Globus pallidus (tissue), 1 donor: ENCODE measurements at places on chromosomes 13 and 19.

DNA sequence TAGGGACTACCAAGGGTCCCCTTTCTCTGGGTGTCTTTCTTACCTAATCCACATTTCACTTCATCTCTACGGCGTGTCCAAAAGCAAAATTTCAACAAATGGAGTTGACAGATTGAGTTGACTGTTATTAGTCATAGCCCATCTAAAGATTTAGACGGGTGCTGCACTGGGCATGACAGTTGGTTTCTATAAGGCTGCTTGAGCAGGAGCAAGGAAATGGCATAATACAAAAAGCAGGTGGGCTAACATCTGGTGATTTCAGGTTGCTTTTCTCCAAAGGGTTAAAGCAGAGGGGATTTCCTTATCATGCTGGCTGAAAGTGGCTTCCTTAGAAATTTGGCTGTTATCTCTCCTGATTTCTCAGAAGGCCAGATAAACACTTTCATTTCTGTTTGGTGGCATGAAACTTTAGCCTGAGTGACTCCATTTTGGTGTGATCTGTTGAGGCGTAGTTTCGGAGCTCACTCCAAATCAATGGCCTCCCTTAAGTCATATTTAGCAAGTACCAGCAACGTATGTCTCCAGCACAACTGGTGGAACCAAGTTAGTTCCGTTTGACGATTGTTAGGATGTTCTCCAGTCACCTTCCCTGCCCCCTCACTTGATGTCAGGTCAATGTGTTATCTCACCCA lies 440.4 kb downstream of the FGF9 start:
- DNase-seq = no peak

- DNase-seq = no peak
Observed at GRCh38 chr13:111908981-111909380, 158.0 kb upstream of the SOX1 start.

- DNase-seq = no peak
Observed at GRCh38 chr19:38389101-38389925, 816 bp downstream of the SPRED3 start.

GRCh38 chr13:26721251-26722121 lies 39.1 kb downstream of the GPR12 start:
- peak; percentile 13 for DNase-seq

DNA sequence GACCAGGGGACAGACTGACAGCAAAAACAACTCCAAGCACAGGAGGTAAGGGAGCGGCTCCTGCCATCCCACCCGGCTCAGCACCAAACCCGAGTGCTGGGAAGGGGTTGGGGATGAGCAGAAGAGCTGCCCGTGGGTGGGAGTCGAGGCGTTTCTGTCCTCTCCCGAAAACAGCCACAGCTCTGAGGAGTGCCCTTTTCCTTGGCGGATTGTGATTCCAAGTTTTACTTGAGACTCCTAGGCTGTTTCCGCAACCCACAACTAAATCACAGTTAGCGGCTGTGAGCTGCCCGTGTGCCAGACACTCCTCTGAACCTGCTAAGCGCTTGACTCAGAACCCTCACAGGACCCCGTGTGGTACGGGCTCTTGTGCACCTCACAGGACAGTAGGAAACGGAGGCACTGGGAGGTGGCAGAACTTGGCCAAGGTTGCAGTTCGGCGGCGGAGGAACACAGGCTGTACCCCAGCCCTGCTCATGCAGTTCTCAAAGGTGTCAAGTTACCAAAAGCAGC lies 21.4 kb downstream of the CFAP97D2 start:
- DNase-seq = no peak

DNA sequence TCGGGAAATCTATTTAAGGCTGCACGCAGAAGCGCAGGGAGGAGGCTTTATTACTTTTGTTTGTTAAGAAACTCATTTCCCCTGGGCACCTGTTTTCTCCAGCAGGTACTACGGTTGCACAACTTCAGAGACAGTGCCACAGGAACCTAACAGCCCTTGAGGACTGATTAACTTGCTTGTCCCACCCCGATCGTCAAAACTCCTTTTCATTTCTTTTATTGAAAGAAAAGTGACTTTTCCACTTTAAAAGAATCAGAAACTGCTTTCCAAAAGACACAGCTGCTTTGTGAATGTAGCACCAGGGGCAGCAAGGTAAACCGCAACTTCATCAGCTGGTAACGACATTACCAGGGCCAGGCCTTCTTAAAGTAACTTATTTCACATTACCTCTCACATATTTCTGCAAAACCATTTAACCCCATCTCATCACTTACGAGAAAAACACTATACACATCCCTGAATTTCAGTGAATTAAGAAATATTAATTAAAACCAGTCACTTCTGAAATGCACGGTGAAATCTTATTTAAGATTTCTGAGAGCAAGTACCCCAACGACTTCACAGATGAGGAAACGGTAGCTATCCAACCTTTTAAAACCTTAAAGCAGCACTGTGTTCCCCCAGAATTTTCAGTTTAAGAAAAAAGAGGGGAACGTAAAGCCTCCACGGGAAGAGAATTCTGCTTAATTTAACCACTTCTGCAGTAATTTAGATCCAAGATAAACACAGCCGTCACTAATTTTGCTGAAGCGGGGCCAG lies 1.4 kb downstream of the ANKRD10 start:
- no peak for DNase-seq

DNA sequence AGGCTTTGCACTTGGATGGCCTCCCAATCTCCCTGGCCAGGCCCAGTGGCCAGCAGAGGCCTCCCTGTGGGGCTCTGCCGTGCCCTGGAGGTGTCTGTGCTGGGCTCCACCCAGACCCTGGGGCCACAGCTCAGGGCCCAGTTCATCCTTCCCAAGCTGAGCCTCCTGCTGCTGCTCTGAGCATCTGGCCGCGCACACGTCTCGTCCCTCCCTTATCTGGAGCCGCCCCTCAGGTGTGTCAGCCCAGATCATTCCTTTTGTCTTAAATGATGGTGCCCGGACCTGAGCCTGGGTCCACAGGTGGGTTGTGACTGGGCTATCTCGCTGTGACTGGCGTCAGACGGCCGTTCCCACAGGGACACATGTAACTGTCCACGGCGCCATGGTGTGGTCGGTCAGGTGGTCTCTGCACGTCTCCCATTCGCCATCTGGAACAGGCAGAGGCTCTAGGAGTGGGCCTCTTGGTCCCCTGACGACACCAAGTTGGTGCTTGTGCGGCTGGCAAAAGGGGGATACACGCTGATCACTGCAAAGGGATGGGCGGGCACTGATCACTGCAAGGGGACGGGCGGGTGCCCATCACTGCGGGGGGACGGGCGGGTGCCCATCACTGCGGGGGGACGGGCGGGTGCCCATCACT lies 14.3 kb upstream of the ZNF554 start:
- no peak for DNase-seq

DNA sequence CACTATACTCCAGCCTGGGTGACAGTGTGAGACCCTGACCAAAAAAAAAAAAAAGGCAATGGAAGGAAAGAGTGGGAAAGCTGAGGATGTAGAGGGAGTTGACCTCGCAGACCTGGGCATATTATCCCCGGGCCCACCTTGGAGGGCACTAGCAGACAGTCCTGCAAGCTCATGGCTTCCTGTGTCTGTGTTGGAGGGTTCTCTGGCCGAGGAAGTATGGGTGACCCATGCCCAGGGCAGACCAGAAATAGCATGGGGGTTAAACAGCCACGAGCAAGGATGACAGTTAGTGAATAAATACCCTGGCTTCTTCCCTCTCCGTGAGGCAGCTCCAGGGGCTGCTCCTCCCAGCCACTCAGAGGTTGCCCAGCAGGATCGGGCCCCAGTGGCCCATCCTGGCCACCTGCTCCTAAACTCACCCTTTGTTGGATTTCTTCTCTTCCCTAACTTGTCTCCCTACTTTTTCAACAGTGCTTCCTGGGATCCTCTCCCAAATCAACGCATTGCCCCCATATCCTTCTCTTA lies 485.8 kb downstream of the ZNF536 start:
- no peak for DNase-seq

DNA sequence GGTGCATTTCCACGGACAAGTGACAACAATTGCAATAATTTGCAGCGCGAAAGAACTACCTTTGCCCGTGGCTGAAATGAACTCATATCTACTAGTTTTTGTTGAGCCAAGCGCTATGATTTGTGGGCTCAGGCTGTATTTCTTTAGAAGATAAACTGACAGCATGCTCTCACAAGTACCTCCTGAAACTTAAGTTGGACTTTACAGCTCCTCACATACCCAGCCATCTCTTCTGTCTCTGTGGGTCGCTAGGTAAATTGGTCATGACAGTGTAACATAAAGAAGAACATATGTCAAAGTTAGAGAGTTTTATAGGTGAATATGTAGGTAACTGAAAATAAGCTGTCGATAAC lies 839 bp downstream of the COG6 start:
- no peak for DNase-seq

GRCh38 chr19:57351867-57352266 lies 796 bp downstream of the ZNF304 start:
- DNase-seq = no peak

DNA sequence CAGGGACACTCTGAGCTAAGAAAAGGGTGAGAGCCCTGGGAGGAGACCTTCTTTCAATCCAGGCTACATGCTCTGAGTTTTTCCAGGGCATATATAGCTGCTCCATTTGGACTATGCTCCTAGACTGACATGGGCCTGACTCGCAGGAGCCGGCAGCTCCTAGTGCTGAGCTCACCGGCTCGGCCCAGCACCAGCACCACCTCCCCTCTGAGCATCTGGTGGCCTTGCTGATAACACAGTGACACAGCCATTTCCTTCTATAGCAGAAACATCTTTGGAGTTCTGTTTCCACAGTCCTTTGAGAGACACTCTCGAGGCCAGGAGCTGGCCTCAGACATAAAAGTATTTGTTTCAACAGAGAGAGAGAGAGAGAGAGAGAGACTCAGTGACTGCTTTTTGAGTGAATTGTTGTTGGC lies 184.9 kb downstream of the TM9SF2 start:
- DNase-seq = no peak

- no peak for DNase-seq
Observed at GRCh38 chr13:105538346-105538745, 997.1 kb downstream of the EFNB2 start.

- DNase-seq = no peak
Observed at GRCh38 chr19:2578391-2578890, 102.5 kb downstream of the GADD45B start.

- DNase-seq = no peak
Observed at GRCh38 chr13:42174344-42175162, 97.4 kb upstream of the AKAP11 start.

GRCh38 chr19:23273590-23274412 lies 23.6 kb upstream of the ZNF724 start:
- DNase-seq = peak; percentile 91

DNA sequence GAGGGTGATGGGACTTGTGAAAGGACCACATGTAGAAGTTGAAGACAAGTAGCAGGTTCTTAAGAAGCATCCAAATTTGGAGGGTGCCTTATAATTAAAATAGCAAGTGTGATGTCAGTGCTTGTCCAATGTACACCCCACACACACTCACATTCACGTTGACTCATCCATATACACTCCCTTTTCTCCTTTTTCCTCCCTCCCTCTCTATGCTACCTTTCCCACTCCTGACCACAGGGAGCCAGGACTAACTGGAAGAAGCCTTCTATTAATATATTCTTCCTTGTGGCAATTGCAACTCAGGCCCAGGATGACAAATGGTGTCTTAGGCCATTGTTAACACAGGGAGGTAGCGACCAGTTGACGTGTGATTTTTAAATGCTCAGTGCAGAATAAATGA lies 16.3 kb upstream of the GPR183 start:
- no peak for DNase-seq

- no peak for DNase-seq
Observed at GRCh38 chr19:19549804-19550464, 11.9 kb downstream of the CILP2 start.

GRCh38 chr19:40261631-40262030 lies 23.5 kb downstream of the AKT2 start:
- no peak for DNase-seq

DNA sequence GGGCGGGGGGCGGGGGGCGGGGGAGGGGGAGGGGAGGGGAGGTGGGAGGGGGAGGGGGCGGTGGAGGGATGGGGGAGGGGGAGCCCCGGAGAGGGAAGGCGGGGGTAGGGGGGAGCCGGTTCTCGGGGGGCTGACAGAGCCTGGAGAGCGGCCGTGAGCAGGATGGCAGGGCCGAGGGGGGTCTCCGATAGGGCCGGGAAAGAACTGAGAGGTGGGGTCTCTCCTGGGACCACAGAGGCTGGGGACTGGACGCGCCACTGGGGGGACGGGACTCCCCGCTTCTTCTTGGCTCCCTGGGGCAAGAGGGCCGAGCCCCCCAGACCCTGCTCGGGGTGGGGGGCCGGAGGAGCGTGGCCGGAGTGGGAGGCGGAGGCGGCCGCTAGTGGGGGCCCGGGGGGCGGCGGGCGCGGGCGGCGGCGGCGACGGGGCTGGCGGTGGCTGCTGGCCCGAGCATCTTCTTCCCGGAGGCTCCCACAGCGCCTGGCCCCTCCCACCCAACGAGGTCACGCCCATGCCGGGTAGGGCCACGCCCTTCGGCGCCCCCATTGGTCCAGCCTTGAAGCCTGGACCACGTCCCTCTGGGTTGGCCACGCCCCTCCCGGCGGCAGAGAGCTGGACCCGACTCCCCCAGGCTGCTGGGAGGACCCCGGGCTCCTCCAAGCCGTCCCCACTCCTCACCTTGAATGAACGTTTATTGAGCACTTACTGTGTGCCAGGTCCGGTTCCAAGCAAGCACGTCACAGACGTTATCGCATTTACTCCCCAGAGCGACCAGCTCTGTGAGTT lies at the start of gene NOVA2:
Gene NOVA2, minus strand, starts transcription at position 313 of the 786 bp plus-strand sequence. CDS start 514 bp downstream, outside the sequence.
- peak; percentile 84 for DNase-seq

DNA sequence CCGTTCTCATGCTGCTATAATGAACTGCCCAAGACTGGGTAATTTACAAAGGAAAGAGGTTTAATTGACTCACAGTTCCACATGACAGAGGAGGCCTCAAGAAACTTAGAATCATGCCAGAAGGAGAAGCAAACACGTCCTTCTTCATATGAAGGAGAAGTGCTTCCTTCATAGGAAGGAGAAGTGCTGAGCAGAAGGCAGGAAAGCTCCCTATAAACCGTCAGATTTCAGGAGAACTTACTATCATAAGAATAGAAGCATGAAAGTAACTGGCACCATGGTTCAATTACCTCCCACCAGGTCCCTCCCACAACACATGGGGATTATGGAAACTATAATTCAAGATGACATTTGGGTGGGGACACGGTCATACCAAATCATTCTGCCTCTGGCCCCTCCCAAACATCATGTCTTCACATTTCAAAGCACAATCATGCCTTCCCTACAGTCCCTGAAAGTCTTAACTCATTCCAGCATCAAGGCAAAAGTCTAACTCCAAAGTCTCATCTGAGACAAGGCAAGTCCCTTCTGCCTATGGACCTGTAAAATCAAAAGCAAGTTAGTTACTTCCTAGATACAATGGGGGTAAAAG lies 10.6 kb downstream of the ACOD1 start:
- no peak for DNase-seq

DNA sequence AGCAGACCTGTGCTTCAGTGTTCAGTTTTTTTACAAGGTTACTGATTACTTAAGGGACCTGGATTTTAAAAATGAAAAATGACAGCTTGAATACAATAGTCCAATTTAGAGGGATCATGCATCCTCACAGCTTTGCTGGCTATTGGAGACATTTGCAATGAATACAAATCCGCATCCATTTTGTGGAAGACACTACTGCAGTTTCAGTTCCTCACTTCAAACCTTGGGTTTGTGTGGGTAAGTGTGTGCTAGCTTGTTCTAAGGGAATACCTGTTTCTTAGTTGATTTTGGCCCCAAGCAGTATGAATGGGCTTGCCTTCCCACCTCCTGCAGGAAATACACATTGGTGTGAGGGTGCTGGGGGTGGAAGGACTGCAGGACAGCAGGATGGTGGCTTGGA lies 222.4 kb downstream of the OLFM4 start:
- no peak for DNase-seq

- no peak for DNase-seq
Observed at GRCh38 chr13:102970542-102970941, 95.7 kb downstream of the SLC10A2 start.

- DNase-seq = no peak
Observed at GRCh38 chr19:2123682-2124387, 27.1 kb downstream of the IZUMO4 start.
